CD4-positive, CD25-positive, alpha-beta regulatory T cell (primary cell): ENCODE measurements at places on chromosomes 1 and 21. TPM values are rescaled to one million over a fixed set of nuclear protein-coding genes. Genes with fewer than 3 reads are reported as not detected.

DNA sequence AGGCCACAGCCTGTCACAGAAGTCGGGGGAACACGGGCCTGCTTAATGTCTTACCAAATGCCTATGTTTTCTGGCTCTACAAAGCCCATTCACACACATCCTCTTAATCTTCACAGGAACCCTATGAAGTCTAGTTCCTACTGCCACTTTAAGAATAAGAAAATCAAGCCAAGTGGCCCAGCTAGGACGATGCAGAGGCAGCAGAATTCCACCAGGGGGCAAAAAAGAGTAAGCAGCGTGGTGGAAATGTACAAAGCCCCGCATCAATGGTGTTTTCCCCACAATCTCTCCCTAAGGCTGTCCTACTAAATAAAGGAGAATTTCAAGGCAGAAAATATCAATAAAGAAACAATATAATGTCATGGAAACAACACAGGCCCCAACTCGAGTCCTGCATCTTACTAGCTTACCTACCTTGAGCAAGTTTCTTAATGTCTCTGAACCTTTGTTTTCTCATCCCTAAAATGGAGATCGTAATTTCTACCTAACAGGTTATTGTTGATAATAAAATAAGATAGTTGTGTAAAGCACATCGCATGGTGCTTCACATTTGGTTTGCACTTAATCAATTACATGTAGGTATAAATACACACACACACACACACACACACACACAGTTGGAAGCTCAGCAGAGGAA lies 21.4 kb downstream of the SEC16B start:
- peak; percentile 20 for DNase-seq
- no peaks in the 10 kb centered on the region for H3K4me1 ChIP-seq
- no peaks in the 10 kb centered on the region for H3K36me3 ChIP-seq
- H3K4me3 ChIP-seq: no peak overlapping the region

DNA sequence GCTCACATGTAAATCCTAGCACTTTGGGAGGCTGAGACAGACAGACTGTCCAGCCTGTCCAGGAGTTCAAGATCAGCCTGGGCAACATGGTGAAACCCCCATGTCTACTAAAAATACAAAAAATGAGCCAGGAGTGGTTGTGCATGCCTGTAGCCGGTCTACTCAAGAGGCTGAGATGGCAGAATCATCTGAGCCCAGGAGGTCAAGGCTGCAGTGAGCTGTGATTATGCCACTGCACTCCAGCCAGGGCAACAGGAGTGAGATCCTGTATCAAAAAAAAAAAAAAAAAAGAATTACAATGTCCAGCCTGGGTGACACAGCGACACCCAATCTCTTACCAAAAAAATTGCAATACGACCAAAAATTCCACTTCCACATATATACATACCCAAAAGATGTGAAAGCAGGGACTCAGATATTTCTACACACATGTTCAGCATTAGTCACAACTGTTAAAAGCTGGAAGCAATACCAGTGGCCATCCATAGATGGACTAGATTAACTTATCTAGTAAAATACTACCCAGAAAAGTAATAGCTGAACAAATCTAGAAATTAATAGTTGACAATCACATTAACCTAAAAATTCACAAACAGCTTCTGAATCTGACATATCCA lies 49.2 kb downstream of the ASH1L start:
- H3K27me3 ChIP-seq: no peaks in the 10 kb centered on the region
- peaks cover 10% of the 10 kb centered on the region for H3K36me3 ChIP-seq
- no peak overlapping the region for H3K27ac ChIP-seq
- DNase-seq: no peak
- peaks cover 13% of the 10 kb centered on the region for H3K4me1 ChIP-seq
- H3K4me3 ChIP-seq: peak overlapping the region; percentile 19

The PRAMEF8 gene
- not detected for total RNA-seq

The DENND2C gene
- total RNA-seq: 2.2 TPM

The VN1R5 gene
- not detected for total RNA-seq

DNA sequence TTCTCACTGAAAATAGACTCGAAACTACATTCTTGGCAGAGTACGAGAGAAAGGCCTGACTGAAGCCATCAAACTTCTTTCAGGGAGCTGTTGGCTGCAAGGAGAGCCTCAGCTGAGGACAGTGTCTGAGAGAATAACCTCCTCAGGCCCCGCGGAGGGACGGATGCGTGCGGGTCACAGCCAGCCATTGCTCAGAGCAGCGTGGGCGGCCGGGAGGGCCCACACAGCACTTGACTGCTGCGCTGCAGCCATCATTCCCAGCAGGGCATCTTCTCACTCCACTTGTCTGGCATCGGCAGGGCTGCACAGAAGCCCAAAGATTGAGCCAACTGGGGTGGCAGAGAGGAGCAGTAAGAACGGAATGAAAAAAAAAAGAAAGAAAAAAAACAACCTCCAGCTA lies 113.5 kb downstream of the XCL2 start:
- no peaks in the 10 kb centered on the region for H3K27me3 ChIP-seq
- no peaks in the 10 kb centered on the region for H3K4me1 ChIP-seq
- H3K36me3 ChIP-seq: no peaks in the 10 kb centered on the region

DNA sequence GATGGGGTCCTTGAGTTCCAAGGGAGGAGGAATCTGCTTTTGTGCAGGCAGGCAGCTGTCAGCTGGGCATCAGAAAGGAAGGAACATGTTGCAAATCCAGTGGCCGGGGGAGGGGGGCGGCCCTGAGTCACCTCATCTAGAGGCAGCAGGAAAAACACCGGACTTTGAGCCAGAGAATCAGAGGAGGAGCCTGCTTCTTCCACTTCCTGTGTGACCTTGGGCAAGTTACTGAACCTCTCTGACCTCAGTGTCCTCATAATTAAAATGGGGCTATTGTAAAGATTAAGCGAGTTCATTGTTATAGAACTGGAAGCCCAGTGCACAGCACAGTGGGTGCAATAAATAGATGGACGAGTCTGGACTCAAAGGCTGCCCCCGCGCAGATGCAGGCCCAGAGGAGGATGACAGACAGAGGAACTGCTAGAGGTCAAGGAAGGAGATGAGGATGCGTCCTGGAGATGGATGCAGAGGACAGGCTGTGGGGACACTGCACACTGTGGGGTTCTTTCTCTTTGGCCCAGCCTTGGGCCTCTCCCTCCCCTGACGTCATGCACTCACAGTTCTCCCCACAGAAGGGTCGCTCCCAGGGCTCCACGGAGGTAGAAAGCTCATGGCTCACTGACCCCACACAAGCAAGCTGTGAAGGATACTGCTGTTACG lies 714.3 kb downstream of the MATN1 start:
- H3K27me3 ChIP-seq: no peaks in the 10 kb centered on the region
- H3K4me1 ChIP-seq: no peaks in the 10 kb centered on the region
- H3K4me3 ChIP-seq: no peak overlapping the region
